ENCODE measurements at places on chromosomes 13 and 19.

- DNase-seq: no peak
These were observed at the start of gene CLDN10 for GRCh38 chr13:95552539-95553441. CLDN10 (plus strand) TSS chr13:95552720; CDS start chr13:95552754, 34 bp downstream.

DNA sequence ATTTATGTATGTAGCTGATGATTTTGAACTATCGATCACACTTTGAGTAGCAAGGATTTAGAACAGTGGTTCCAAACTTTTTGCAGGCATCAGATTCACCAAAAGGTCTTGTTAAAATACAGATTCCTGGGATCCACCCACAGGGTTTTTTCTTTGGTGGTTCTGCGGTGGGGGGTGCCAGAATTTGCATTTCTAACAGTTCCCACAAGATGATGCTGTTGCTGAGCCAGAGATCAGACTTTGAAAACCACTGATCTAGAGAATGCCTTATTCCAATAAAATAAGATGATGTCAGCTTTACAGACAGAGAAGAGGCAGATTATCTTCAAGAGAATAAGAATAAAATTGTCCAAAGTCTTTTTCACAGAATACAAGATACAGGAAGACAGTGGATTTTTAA, 80.9 kb upstream of the SHISA2 start:
- no peak for DNase-seq

- DNase-seq: no peak
These were observed 425.7 kb downstream of the SPRY2 start for GRCh38 chr13:79915114-79915811.

DNA sequence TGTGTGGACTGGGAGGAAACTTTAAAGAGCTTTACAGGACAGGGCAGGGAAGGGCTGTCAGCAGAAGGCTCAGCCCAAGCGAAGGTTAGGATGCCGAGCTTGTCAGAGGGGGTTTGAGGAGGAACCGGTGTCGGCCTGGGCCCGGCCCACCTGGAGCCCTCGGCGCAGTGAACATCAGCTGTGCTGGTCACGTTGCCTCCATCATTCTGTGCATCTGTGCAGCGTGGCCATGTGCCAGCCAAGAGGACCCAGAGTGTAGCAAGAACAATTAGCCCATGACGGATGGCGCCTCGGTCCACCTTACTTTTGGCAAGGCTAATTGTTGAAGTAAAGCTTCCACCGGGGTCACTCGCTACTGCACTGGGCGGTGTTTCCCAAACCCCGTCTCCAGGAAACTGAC, 161.4 kb downstream of the PTPRS start:
- DNase-seq: no peak

GRCh38 chr19:54918499-54918898, 12.6 kb downstream of the NCR1 start:
- no peak for DNase-seq

Data from activated T-helper 1 cell treated with anti-CD3 and anti-CD28 coated beads, Interleukin-2, amount 50 U/mL, for 16 hours (primary cell).